ENCODE measurements at places on chromosomes 7 and 10.

- no peak for DNase-seq
Measured at GRCh38 chr7:150903606-150904005, 51.3 kb downstream of the AOC1 start.

GRCh38 chr10:71396084-71396710 is 523 bp upstream of the CDH23 start:
- no peak for DNase-seq

GRCh38 chr10:662686-663465 is 26.6 kb downstream of the DIP2C start:
- no peak for DNase-seq

DNA sequence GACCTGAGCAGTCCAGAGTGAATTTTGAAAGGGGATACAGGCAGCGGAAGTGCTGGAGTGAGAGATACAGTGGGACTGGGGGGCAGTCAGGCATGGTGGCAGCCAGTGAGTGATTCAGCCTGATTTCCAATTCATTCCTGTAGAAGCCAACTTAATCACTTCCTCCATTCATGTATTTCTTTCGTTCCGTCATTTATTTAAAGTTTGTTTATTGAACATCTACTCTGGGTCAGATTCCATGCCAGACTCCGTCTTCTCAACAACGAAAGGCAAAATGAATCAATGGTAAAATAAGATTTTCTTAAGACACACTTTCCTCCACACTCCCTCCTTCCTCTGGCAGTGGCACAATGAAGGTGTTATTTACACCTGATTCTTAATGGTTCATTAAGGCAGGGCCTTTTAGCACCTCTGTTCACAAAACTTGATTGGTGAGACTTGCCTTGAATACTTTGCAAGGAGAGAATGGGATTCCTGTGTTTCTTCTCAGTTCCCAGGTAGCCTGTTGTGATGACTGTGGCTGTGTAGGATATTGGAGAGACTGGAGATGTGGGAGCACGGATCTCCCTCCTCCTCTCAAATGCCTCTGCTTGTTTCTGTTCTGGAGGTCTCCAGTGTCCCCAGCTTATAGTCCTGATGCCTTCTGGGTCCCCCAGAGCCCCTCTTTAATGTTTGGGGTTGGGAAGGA is 27.9 kb downstream of the ADCYAP1R1 start:
- DNase-seq, result no peak

GRCh38 chr10:30013757-30014156 is 45.6 kb downstream of the JCAD start:
- DNase-seq, result no peak

GRCh38 chr7:158396301-158396905 is 191.2 kb downstream of the PTPRN2 start:
- no peak for DNase-seq

- no peak for DNase-seq
Measured at GRCh38 chr7:92880212-92881090, 44.1 kb upstream of the CDK6 start.

DNA sequence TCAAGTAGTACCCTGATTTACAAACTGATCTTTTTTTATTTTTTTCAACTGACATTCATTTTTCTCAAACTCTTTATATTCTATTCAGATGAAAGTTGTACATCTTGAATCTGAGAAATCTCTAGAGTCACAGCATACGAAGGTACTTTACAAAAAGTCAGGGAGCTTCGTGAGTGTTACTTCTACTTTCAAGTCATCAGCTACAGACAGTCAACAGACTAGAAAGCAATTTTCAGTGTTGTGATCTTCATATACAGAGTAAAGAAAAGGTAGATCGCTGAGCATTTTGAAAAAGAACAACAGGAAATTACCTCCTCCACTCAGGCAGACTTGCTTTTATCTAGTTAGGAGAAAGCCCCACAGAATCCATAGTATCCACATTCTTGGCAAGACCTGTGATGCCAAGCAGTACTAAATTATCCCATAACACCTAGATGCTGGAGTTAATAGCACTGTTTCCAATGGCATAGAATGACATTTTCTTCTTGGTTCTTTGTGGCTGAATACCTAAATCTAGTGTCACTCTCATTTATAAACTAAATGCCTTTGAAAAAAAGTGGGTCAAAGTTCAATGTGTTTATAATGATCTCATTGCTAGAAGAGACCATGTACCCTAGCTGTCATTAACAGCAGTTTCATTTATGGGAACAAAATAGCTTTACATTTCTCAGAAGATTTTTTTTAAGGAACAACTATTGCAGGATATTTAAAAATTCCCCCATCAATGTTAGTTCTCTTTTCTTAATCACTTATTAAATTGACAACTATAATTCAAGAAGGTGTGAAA is 12.0 kb upstream of the ZNF800 start:
- no peak for DNase-seq

DNA sequence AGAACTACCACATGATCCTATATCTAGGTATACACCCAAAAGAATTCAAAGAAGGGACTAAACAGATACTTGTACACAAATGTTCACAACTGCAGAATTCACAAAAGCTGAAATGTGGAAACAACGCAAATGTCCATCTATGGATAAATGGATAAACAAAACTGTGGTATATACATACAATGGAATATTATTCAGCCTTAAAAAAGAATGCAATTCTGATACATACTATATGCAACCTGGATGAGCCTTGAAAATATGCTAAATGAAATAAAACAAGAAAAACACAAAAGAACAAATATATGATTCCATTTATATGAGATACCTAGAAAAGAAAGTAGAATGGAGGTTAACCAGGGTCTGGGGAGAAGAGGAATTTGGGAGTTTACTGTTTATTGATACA is 7.2 kb downstream of the FAM133B start:
- DNase-seq, result no peak

- no peak for DNase-seq
Measured at GRCh38 chr7:88485821-88486220, 179.1 kb upstream of the STEAP4 start.

- no peak for DNase-seq
Measured at GRCh38 chr10:66258693-66259092, 667.1 kb upstream of the LRRTM3 start.

GRCh38 chr7:42572056-42572455 is 335.0 kb upstream of the GLI3 start:
- DNase-seq, result no peak

DNA sequence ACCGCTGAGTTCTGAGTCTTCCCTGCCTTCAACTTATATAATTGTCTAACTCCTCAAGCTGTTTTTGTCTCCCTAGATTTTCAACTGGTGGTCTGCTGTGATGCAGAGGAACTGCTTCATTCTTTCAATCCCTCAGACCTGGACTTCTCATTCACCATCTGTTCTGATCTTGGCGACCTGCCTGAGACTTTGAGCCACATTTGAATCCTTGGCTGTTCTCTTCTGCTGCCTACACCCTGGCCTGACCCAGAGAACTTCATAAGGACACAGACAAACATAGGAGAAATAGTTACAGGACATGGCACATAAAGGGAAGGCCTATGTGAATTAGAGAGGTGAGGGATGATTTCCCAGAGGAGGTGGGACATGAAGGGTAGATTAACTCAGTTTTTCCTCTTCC is 326.7 kb downstream of the PTEN start:
- DNase-seq, result no peak

DNA sequence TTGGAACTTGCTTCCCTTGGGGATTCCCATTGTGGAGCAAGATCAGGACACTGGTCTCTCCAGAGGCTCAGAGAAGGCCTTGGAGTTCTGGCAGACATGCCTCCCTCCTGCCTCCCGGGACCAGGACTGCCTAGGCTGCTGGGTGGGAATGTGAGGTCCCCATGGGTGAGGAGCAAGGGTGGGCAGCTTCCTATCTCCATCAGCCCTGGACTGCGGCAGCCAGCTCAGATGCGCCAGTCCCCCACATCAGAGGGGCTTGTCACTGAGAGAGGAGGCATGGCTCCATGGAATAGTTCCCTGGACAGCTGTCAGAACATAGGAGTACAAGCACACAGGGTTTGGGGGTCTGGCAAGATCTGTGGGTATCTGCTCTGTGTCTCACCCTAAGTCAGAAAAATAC is 17.3 kb downstream of the GPR26 start:
- no peak for DNase-seq

GRCh38 chr10:104254493-104255310 is at the start of gene GSTO1:
GSTO1 (plus strand) TSS chr10:104254892; CDS start chr10:104254929, 37 bp downstream.
- DNase-seq, result peak; percentile 45

DNA sequence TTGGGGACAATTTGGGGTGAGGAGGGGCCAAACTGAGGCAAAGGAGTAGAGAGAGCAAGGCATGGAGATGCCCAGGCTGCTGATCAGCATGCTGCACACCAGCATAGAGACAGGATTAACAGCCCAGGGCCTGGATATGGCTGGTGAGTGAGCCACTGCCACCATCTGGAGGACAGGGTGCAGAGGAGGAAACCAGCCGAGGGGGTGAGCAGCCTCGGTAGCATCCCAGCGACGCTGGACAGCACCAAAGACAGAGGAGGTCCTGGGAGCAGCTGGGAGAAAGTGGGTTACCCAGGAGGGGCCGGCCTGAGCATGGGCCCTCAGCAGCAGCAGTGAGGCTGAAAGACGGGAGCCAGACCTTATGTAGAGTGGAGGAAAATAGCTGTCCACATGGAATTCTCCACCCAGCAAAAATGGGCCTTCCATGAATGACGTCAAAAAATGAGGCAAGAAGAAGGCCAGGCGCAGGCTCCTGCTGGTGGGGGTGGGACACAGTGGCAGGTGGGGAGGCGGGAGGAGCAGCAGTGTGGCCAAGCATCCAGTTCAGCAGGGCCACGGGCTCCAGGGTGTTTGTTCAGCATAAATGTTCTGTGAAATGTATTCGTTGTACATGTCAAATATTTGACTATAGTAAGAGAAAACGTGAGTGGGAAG is 16.7 kb downstream of the RET start:
- DNase-seq, result no peak

DNA sequence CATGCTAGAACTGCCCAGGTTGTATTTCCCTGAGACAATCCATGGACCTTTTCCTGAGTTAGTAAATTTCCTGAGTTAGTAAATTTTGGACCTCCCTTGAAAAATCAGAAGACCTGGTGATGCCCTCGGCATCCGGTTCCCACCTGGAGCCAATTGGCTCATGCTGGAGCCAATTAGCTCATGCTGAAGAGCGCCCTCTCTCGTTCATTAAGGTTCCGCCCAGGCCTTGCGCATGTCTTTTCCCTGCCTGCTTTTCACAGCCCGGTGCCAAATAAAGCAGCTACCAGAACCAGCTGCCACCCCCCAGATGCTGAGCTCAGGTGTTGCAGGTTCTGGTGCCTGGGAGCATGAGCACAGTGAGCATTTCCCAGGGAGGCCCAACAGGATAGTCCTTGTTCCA is 96.2 kb downstream of the APBB1IP start:
- DNase-seq, result no peak

- DNase-seq, result no peak
Measured at GRCh38 chr7:50853311-50853710, 70.6 kb upstream of the GRB10 start.

DNA sequence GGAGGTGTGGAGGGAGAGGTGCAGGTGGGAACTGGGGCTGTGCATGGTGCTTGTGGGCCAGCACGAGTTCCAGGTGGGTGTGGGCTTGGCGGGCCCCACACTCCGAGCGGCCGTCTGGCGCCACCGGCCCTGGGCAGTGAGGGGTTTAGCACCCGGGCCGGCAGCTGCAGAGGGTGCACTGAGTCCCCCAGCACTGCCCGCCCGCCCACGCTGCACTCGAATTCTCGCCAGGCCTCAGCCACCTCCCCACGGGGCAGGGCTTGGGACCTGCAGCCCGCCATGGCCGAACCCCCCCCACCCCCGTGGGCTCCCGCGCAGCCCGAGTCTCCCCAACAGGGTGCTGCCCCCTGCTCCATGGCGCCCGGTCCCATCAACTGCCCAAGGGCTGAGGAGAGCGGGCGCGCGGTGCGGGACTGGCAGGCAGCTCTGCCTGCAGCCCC is 810.2 kb downstream of the PCDH15 start:
- DNase-seq, result no peak

- DNase-seq, result no peak
Measured at GRCh38 chr7:99293650-99294049, 21.0 kb downstream of the MYH16 start.

DNA sequence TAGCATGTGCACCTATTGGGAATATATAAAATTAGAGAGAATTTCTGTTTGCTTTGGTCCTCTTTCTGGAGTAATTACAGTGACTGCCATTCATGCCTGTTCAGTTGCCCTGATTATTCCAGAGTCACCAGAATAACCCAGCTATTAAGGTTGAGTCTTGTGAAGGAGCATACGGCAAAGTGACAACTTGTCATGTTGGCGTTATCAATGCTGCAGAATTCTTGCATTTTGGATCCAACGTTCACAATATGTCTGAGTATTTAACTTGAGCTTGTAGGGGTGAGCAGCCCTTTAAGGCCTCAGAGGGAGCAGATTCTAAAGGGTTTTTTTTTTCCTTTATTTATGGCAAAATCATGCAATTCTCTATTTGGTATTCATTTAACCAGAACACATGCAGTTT is 419.4 kb upstream of the MGMT start:
- DNase-seq, result no peak

DNA sequence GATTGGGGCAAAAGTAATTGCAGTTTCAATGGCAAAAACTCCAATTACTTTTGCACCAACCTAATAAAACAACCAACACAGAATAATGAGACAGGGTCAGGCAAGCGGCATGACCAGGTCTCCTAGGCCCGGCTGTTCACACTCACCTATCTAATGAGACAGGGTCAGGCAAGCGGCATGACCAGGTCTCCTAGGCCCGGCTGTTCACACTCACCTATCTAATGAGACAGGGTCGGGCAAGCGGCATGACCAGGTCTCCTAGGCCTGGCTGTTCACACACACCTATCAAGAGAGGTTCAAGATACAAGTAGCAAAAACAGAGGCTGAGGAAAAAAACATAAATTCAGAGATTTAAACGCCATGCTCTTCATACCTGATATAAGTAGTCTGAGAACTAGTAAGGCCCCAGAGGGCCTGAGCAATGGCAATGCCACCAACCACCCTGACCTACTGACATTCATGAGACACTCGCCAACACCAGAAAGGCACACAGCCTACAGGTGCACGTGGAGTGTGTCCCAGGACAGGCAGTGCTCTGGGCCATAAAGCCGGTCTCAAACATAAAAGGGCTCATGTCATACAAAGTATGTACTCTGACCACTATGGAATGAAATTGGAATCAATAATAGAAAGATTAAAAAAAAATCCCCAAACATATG is 40.6 kb upstream of the NCAPG2 start:
- DNase-seq, result no peak

- no peak for DNase-seq
Measured at GRCh38 chr10:45514291-45515270, 140.6 kb downstream of the ALOX5 start.

- DNase-seq, result no peak
Measured at GRCh38 chr10:73494877-73495225, 973 bp downstream of the PPP3CB start.

DNA sequence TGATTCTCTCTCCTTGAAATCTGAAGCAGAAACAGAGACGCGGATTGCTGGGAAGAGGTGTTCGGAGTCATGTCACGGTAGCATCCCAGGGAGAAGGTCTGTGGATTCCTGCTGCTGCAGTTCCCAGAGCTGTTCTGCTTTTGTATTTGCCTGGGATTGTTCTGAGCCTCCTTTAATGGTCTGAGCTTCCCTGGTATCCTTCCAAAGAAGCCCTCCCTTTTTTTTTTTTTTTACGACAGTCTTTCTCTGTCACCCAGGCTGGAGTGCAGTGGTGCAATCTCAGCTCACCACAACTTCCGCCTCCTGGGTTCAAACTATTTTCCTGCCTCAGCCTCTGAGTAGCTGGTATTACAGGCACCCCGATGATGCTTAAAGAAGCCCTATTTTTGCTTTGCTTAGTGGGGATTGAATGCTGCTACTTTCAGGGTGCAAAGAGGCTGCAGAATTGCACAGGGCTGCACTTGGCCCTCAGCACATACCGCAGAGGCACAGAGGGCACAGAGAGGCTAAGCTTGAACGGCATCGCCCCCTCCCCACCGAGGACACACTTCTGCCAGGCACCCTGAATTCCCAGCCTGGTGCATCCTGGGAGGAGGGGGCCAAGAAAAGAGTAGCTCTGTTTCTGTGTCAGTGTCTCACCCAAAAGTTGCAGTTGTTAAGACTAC is 208.6 kb upstream of the GALNT17 start:
- DNase-seq, result no peak
